ENCODE measurements at places on chromosomes 1 and 21.

- DNase-seq: no peak
Observed at GRCh38 chr1:46043458-46044017, 88.9 kb downstream of the PIK3R3 start.

- no peak for DNase-seq
Observed at GRCh38 chr1:3518256-3518655, 63.8 kb downstream of the ARHGEF16 start.

GRCh38 chr1:11514366-11514765 is 35.4 kb downstream of the DISP3 start:
- DNase-seq: no peak

- no peak for DNase-seq
Observed at GRCh38 chr1:175792136-175792535, 48.7 kb upstream of the TNR start.
